ENCODE measurements at places on chromosomes 16 and 17.

- no peak for DNase-seq
These were observed 47.7 kb downstream of the GNA13 start for GRCh38 chr17:65008882-65009281.

DNA sequence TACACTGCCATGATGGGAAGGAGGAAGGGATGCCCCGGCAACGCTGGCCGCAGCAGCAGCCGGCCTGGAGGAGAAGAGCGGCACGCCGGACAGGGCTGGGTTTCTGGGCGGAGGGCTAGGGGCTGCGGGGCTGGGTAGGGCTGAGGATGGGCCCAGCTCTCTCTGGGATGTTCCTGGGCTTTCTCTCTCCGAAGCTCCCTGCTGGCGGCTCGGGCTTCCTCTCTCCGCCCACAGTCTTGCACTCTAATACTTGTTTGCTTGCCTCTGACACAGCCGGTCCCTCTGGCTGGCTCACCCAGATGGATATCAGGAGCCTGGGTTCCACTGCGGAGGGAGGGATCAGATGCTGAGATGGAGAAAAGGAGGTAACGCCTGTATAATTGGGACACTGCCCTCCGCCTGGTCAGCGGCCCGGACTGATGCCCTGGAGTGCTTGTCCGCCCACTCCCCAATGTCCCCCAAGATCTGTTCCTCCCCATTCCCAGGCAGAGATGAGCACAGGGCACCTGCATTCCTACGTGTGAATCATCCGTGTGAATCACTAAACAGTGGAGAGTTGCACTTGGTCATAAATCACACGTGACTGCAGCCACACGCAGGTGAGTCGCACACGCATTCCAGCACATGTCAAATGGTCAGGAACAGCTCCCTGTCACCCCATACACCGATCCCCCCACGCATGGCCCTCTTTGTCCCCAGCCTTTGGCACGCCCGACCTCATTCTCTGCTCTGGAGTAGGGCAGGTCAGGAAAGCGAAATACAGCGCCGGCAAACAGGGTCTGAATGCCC, at the start of gene ALOXE3:
ALOXE3 (minus strand) TSS at position 535 of the 789 bp plus-strand sequence; CDS start at position 11, 524 bp downstream.
- DNase-seq: peak; percentile 78

GRCh38 chr17:74453665-74454196, 12.7 kb upstream of the CD300A start:
- no peak for DNase-seq

GRCh38 chr17:41507315-41507880, 2.0 kb upstream of the KRT13 start:
- no peak for DNase-seq

GRCh38 chr17:43018008-43018853, 4.0 kb downstream of the VAT1 start:
- DNase-seq: peak; percentile 36

DNA sequence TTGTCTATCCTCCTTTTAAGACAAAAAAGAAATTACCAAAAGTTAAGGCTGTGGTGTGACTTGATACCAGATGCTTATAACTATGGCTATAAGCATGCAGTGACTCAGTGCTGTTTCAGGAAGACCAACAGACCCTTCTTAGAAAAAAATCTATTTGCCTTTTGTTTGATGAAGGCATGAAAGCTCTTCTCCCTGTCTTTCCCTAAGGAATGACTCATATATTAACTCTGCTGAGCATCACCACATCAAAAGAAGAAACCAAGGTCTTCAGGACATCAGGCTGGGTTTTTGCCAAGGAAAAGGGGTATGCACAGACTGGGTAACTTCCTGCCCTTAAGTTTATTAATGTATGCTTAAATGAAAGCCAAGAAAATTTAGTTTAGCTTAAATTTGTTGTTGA, 47.1 kb downstream of the VMP1 start:
- peak; percentile 97 for DNase-seq

DNA sequence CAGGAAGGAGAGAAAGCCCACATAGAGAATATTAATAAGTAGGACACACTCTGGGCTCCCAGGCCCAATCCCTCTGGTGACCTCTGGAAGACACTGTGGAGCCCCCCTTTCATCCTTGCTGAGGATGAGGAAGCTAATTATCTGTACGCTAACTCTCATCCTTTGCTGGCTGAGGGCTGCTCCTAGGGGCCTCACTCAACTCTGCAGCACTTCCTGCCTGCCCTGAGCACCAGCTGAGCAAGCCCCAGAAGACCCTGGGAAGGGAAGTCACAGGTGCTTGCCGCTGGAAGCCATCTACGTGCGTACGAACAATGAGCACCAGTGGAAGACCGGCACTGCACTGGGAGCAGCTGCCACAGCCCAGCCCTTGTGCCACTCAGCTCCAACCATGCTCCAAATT, 145.8 kb upstream of the CDH5 start:
- DNase-seq: no peak

DNA sequence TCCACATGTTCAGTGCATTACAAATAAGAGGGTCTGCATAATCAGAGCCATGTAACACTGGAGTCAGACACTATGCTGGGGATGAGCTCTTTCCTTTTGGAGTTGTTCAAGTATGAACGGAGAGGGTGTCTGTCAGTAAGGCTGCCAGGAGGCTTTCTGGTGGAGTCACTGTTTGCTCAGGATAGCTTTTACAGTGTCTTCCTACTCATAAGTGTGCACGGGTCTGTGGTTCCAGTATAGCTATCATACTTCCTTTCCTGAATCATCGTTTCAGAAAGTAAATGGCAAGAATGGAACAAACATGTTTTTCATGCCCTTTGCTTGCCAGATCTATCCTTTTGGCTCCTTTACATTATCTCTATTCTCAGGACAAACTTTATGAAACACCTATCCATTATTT, 152.7 kb upstream of the CDH11 start:
- DNase-seq: peak; percentile 68

DNA sequence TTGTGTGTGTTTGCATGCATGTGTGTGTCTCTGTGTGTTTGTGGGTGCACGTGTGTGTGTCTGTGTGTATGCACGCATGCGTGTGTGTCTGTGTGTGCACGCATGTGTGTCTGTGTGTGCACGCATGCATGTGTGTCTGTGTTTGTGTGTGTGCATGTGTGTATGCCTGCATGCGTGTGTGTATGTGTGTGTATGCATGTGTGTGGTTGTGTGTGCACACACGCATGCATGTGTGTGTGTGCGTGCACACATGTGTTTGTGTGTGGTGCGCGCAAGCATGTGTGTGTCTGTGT, 239.9 kb upstream of the TNRC6C start:
- DNase-seq: no peak

- no peak for DNase-seq
These were observed 48.4 kb downstream of the NOG start for GRCh38 chr17:56641894-56642293.

GRCh38 chr17:6660805-6661463, 9.4 kb downstream of the C17orf100 start:
- no peak for DNase-seq

- no peak for DNase-seq
These were observed 1014.7 kb upstream of the RBFOX1 start for GRCh38 chr16:6317934-6318333.

GRCh38 chr16:74874912-74875546, 100.4 kb upstream of the FA2H start:
- no peak for DNase-seq

DNA sequence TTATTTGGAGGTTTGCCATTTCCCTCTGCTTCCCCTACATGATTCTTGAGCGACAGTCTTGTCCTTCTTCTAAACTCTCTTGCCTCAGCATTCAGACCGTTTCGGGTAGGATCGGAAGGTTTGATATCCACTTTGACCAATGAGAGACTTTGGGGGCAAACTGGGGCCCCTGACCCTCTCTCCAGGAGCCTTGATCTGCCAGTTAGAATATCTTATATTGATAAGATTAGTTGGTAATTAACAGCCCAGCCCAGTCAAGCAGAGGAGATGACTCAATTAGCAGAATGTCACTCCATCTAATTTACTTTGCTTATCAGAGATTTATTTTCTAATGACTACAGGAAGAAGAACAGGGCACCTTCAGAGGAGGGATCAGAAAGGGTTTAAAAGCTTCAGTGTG, 532.8 kb downstream of the XYLT1 start:
- DNase-seq: no peak

DNA sequence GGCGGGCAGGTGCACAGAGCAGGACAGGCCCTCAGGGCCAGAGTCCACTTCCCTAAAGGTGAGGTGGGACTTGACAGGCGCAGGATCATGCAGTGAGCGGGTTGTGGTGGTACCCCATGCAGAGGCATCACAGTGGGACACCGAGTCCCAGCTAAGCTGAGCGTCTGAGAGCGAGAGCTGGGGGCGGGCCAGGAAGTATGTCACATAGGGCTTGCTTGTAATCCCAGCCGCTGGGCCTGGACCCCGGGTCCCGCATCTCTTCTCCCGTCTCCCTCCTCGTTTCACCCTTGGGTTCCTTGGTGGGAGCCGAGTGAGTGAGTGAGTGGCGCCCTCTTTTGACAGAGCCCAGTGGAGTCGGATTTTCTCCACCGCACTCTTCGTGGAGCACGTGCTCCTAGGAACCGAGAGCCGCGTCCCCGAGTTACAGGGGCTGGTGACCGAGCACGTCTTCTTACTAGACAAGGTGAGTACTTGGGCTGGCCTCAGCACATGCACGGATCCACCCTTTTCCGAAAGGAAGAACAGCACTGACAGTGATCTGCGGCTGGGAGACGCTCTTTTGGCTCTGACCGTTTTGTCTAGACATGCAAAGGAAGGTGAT, 50.8 kb upstream of the ENDOV start:
- peak; percentile 19 for DNase-seq

DNA sequence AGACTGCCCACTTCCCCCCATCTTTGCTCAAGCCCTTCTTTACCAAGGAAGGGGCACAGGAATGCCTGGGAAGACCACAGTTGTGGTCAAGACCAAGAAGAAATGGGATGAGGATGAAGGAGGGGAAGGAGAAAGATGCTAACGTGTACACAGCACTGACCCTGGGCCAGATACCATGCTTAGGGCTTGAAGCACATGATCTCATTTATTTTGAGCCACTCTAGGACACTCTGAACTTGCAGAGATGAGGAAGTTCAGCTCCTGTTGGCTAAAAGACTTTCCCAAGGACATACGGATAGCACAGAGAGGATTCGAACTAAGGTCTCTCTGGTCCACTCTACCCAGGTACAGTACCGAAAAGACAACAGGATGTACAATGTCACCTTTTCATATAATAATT, 42.6 kb downstream of the PIK3R5 start:
- no peak for DNase-seq
